Forelimb muscle (tissue), 1 donor: ENCODE measurements at places on chromosomes 7 and 10. TPM values are rescaled to one million over a fixed set of nuclear protein-coding genes. Genes with fewer than 3 reads are reported as not detected.
A peak's percentile ranks its signal among the peaks of the same experiment; 100 is the strongest.

The OR6V1 gene
- not detected for polyA plus RNA-seq

The NEUROD6 gene
- 0.09 TPM for polyA plus RNA-seq

The NME8 gene
- not detected for polyA plus RNA-seq

The GATA3 gene
- polyA plus RNA-seq, result 0.33 TPM

The PLXDC2 gene
- 30.7 TPM for polyA plus RNA-seq

The ASB4 gene
- polyA plus RNA-seq, result 32.5 TPM

The LBX1 gene
- 9.6 TPM for polyA plus RNA-seq

DNA sequence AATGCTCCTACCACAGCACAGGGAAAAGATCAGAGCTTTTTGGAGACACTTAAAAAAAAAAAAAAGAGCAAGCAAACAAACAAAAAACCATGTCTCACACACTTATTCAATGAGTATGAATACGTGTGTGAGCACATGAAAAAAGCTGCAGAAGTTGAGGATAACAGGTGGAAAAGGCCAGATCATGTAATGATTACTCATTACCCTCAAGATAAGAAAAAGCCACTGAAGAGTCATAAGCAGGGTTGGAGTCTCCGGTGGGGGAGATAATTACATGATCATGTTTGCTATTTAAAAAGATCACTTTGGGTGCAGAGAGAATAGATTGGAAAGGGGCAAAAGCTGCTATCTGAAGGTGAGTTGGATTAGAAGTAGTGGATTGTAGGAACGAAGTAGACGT, 77.0 kb downstream of the POU6F2 start:
- DNase-seq, result no peak

DNA sequence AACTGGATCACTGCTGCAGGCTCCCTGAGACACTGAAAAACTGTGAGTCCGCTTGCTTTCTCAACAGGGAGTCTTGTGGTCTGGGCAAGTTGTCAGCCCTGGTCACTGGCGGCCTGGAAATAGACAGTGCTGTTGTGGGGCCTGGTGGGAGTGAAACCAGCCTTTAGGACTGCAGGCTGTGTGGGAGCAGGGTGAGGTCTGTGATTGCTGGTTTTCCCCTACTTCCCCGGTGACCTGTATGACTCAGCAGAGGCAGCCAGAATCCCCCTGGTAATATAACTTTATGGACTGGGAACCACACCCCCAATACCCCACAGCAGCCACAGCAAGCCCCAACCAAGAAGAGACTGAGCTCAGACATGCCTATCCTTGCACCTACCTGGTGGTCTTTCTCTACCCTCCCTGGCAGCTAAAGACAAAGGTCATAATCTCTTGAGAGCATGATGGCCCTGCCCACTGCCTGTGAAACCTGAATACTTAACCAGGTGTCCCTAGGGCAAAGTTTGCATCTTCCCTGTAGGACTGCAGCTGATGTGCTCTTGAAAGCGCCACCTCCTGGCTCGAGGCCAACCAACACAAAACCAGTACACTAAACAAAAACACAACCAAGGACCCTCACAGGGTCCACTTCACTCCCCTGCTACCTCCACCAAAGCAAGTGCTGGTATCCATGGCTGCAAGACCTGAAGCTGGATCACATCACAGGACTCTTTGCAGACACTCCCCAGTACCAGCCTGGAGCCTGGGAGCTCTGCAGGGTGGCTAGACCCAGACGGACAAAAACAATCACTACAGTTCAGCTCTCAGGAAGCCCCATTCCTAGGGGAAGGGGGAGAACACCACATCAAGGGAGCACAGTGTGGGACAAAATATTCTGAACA, 7.2 kb upstream of the ADAM22 start:
- no peak for DNase-seq

DNA sequence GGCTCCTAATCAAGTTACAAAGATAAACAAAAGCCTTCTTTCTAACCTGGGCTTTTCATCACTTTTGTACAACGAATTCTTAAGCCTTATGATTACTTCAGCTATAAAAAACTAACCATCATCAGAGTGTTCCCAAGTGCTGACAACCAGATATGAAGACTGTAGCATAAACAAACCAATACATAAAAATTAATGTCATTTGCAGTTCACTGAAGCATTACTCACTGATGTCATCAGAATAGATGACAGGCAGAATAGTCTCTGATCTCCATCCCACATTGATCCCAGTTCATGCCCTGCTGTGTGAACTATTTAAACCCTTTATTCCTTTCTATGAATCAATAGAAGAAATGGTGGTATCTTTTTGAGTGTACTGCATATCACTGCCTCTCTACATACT, 84.4 kb downstream of the DNAJC1 start:
- DNase-seq, result no peak

DNA sequence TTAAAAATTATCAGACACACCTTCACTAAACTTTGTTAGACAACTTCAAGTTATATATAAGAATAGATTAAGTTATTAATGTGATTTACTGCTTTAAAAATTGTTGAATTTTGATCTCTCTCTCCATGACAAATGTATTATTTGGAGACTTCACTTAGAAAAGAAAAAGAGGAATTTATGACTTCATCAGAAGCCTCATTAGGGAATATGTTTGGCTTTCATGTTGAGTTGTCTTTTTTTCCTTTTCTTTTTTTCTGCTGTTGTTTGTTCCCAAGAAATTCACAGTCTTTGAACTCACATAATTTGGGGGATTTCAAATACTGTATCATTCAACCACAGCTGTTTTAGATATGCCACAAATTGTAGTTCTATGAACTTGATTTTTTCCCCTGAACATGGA, 149.5 kb downstream of the PPP1R9A start:
- DNase-seq, result peak; percentile 76

- DNase-seq, result no peak
Measured at GRCh38 chr10:24951201-24952142, 934 bp downstream of the PRTFDC1 start.

DNA sequence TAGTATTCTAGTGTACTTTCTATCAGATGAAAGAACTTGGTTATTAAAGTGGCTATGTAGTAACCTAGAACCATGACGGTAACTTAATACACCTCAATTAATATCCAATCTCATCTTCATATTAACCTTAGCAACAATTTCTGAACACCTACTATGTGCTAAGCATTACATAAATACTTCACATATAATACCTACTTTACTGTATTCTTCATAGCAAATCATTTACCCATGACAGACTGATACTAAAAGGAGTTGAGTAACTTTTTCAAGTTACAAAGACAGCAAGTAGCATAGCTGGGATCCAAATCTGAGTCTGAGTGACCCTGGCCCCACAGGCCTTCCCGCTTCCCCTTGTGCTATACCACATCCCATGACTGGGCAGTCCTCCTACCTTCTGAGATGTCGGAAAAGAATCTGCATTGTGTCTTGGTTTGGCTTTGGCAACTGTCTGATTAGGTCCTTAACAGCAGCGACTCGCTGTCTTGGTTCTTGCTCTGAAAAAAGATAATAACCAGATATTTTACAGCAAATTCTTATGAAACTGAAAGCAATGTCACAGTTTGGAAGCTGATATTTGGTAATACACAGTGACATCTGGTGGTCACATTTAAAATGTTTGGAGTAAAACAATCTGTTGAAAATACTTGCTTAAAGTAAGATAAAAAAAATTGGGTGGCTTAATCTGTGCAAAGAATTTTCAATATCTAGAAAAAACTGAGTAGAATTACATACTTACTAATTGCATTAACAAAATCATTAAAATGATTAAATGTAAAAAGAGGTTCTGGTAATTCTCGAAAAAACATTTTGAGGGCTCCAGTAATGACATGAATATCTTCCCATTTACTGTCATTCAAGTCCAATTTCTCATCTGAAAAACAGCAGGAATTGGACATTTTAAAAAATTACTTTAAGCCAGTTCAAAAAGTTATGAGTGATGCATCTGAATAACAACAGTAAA, 120.1 kb downstream of the ARHGAP12 start:
- peak; percentile 77 for DNase-seq

- no peak for DNase-seq
Measured at GRCh38 chr7:100173806-100174495, 3.2 kb downstream of the GPC2 start.

DNA sequence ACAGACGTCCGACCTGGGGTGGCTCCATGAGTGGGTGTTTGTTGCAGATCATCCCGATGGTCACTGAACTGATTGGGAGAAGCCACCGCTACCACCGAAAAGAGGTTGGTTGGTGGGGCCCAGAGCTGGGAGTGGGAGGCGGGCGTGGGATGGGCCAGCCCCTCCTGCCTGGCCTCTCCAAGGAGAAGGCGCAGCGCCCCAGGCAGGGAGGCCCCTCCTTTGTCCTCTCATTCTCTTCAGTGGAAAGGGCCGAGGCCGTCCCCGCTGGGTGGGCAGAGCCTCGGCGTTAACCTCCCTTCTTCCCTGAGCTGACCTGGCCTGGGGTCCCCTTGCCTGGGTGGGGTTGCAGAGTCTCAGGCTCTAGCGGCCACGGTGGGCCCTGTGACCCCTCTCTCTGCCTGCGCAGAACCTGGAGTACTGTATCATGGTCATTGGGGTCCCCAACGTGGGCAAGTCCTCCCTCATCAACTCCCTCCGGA, 5.2 kb downstream of the MTG1 start:
- no peak for DNase-seq

DNA sequence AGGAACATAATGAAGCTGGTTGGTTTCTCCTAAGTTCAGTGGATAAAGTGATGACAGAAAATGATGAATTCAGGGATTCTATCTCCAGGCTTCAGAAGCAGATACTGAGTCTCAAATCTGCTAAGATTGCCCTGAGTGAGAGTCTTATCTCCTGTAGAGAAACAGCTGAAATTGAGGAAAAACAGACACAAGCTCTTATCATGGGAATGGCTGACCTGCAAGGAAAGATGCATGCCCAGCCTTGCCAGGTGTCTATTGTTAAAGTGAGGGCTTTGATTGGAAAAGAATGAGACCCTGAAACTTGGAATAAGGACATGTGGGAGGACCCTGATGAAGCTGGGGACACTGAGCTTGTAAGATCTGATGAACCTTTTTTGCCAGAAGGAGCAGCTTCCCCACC, 100.3 kb downstream of the DNAJB9 start:
- DNase-seq, result no peak

- DNase-seq, result no peak
Measured at GRCh38 chr10:100774876-100775275, 29.5 kb downstream of the PAX2 start.
